Stimulated activated CD4-positive, alpha-beta T cell treated with anti-CD3 and anti-CD28 coated beads, Interleukin-1b, Interleukin-23, amount 100 ng/mL, for 1 hour (primary cell): ENCODE measurements at places on chromosomes 4 and X.

- DNase-seq: no peak
These were observed 129.7 kb upstream of the USP38 start for GRCh38 chr4:143054971-143055370.

GRCh38 chrX:31445542-31445941 is 373.7 kb upstream of the FTHL17 start:
- no peak for DNase-seq

GRCh38 chr4:26178854-26179253 is 142.0 kb upstream of the RBPJ start:
- no peak for DNase-seq

- no peak for DNase-seq
These were observed 30.5 kb upstream of the LIMCH1 start for GRCh38 chr4:41507291-41507947.

GRCh38 chrX:40101430-40101802 is 3.7 kb upstream of the BCOR start:
- DNase-seq: no peak

DNA sequence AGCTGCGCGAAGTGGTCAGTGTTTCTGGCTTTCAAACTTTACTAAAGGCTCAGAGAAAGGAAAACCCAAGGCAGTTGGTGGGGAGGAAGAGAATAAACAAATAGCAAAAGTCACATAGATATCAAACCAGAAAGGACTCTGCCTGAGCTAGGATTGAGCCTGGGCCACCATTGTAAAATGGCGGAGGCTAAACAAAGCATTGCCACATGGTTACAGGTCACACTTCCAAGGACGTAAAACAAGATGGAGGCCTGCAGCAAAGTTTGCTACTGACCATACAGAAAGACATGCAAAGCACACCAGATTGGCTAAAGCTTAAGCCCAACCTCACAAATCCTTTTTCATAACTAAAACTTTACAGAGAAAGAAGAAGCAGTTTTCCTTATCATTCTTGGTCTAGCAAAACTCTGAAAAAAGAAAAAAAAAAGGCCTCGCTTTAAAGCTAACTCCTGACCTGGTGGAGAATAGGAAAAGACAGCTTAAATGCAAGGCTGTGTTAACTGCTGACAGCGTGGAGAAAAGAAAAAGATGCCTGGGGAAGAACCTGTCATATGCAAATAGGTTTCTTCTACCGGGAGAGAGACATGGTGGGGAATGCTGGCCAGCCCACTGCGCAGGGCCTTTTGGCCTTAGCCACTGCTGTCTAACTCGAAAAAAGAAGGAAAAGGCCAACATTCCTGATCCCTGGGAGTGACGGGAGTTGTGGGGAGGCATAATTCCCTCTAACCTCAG is 81.8 kb upstream of the SMARCA5 start:
- DNase-seq: no peak
